ENCODE measurements at places on chromosomes 5 and 9. TPM values are rescaled to one million over a fixed set of nuclear protein-coding genes. Genes with fewer than 3 reads are reported as not detected.

- no peak for DNase-seq
Observed at GRCh38 chr9:96078897-96079490, 203.5 kb downstream of the ERCC6L2 start.

DNA sequence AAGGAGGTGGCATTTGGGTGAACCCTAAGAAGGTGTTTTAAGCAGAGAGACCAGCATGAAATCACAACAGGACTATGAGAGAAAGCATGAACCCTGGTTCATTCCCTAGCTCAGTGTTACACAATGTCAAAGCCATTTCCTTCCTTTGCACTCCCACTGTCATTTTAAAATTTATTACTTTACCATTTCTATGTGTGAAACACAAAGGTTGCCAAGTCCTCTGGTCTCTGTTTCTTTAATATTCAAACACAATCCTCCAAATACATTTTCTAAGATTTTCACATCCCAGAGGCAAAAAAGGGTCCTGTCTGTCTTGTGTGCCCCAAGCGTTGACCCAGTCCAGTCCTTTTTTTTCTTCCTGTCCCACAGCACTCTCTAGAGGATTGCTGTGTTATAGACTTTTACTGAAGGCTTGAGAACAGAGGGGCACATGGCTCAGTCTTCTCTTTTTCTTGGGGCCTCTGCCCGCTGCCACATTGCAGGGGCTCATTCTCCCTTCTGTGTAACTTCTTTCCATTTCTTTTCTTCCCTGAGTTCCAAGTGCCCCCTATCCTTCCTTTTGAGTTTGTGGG is 78.6 kb upstream of the SLC28A3 start:
- DNase-seq, result no peak

DNA sequence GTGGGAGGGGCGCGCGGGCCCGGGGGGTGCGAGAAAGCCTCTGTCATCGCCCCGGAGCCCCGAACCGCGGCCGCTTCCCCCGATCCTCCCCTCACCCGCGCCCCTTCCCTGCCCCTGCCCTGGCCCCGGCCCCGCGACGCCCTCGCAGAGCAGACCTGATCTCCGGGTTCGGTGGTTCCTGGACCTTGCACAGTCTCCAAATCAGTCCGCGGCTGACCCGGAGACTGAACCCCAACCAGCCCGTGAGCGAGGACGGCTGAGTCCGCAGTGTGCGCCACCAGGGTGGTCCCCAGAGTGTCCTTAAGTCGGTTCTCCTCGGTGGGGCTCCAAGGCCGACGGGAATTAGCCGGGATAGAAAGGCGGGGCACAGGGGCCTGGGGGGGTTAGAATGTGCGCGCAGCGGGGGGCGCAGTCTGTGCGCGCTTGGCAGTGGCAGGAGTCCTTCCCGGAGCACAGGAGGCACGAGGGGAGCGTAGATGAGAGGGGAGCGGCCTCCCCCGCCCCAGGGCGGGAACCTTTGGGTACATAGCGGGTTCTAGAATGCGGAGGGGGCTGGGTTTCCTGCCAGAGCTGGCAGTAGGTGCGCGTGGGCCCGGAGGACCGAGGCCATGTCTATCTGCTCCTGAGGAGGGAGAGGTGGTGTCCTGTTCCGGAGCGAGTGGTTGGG is 779 bp downstream of the PKN3 start:
- DNase-seq, result peak; percentile 53

FAM13B gene
- total RNA-seq, result 25.5 TPM
